Stimulated activated CD8-positive, alpha-beta memory T cell treated with anti-CD3 and anti-CD28 coated beads, Interleukin-2, amount 100 ng/mL, for 1 hour (primary cell): ENCODE measurements at places on chromosomes 2 and 18.

DNA sequence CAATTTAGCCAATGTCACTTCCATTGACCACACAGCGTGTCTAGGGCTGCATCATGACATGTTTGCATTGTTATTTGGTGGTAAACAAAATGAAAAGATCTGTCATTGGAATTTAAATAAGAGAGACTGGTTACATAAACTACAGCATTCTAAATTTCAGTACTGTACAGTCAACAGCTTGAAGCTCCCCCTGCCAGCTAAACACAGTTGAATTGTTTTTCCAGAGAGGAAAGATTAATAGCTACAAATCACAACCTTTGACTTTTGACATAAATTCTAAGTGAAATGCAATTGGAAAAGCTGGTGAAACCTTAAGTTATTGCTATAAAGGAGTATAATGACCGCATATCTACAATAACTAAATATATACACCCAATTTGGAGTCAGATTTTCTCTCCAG, 1600.0 kb upstream of the ACVR2A start:
- no peak for DNase-seq

DNA sequence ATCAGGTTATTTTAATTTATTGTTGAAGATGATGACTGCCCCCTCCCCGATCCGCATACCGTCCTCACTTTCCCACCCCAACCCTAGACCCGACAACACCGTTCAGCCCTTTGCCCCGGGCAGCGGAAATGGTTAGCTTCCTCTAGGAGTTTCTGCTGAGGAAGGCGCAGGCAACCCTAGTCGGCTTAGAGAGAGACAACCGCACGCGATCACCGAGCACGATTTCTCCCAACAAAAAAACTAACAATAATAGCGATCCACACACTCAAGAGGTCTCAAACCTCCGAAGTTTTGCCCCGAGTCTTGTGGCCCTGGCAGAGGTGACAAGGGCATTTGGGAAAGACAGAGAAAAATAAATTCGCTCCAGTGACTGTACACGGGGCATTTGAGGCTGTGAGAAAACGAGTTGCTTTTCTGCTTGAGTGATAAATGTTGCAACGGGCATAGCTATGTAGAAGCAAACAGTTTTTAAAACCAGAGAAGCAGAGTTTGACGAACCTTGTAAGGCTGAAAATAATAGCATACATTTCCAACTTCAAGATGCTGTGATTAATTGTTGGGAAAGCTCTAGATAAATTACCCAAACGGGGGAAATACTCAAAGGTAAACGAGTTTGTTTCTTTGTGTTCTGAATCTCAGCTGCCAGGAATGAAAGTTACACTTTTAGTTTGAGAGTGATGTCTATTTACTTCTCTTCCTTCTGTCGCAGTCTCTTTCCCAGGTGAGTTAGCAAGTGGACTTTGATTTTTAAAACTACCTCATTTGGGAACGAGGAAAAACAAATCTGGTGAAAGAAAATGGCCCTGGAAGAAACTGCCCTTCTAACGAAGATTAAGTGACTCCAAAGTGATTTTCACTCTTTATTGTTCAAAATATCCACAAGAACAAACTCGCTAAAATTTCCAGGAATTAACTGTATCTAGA, 11.0 kb upstream of the SIX3 start:
- DNase-seq = no peak

DNA sequence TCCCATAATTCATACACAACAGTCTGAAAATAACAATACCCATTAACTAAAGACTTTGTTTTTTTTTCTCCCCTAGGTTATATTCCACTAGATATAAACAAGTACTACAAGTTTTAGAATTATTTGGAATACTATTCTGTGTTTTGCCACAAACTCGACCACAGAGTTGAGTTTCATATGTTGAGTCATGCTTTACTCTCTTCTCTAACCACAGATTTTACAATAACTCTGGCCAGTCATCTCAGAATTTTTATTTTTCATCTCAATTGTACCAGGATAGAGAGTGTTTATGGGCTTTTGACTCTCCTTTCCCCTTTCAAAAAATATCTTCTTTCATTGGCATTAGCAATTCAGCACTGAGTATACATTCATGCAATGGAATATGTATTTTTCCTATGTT, 348.7 kb upstream of the GALNT5 start:
- DNase-seq = no peak

DNA sequence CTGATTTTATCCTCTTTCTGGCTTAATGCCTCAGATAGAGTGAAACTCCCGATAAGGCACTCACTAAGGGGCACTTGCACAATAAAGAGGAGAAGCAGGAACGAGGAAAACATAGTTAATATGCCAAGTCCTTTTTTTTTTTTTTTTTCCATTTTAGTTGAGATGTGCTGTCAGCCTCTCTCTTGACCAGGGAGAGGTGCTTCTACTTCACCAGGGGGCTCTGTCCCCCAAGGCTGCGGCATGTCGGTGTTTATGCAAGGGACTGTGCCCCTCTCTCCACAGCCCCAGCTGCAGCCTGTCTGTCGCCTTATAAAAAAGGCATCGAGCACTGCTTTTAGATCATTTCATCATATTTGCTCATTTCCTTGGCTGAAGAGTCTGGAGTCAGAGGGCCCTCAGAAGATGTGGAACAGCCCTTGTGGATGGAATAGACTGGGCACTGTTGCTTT, 178.1 kb downstream of the SLC8A1 start:
- DNase-seq = no peak

GRCh38 chr2:122471753-122472152, 716.3 kb downstream of the TSN start:
- DNase-seq = no peak

GRCh38 chr2:236676136-236676873, 106.7 kb downstream of the ACKR3 start:
- no peak for DNase-seq

- DNase-seq = no peak
These were observed 175.0 kb upstream of the HNRNPA3 start for GRCh38 chr2:177037569-177037968.

DNA sequence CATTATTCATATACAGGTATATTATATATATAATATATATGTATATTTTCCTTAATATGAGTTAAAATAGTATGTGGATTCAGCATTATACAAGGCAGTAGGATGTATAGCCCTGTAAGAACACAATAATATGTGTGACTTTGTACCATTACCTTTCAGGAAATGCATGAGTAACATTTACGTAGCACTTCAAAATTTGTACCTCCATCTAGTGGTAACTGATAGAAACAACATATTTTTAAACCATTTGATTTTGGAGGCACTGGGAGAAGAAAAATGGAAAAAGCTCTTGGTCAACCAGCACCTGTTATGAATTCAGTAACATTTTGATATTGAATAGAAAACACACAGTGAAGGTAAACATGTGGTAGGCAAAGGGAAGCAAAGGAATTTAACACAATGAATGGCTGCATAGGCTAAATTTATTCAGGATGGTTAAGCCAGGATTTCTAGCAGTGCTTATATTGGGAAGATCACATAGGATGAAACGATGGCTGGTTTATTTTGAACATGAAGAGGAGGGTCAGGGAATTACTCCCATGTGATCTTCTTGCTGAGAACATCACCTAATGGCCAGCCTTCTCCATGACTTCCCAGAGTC, 565.5 kb downstream of the CCDC85A start:
- no peak for DNase-seq

- DNase-seq = no peak
These were observed 44.6 kb upstream of the RAPH1 start for GRCh38 chr2:203579730-203580129.

DNA sequence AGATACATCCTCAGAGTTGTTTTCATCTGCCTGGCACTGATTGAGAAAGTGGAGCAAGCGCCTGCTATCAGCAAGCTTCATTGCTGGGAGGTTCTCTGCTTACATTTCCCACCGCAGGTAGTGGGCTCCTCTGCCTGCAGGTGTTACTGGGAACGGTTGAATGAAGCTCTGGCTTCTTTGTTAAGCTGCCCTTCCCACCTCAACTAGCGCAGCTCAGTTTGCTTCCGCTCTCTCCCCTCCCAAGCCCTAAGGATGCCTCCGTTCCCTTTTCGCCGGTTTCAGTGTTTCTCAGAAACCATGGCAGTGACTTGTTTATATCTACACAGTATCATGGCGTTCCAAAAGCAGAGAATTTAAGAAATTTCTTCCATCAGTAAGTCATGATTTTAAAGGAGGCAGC, 72.2 kb upstream of the B3GNT7 start:
- no peak for DNase-seq

DNA sequence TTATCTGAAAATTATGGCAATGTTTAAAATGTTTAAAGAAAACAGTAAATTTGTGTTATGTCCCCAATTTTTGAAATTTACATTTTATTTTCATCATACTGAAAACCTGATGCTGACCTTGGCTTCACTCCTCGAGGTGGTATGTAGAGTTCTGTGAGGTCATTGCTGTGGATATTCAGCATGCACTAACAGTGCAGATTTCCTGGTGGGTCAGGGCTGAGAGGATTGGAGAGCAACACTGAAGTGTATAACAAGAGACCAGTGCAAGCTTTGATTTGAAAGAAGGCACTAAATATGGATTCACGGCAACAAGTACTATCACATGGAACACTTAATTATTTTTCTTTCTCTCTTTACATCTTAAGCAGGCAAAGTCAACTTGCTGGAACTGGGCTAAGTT, 134.1 kb downstream of the SLC8A1 start:
- no peak for DNase-seq

DNA sequence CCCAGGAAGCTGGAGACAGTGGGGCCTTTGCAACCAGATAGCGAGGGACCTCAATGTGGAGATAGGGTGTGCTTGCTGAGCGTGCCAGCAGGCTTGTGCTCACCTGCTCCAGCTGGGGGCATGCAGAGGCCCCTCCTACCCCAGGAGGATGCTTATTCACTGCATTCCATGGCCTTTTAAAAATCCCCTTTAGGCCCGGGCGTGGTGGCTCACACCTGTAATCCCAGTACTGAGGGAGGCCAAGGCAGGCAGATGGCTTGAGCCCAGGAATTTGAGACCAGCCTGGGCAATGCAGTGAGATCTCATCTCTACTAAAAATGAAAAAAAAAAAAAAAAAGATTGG, 54.5 kb downstream of the ODC1 start:
- DNase-seq = no peak

- no peak for DNase-seq
These were observed 121.8 kb downstream of the FHOD3 start for GRCh38 chr18:36419188-36419899.

DNA sequence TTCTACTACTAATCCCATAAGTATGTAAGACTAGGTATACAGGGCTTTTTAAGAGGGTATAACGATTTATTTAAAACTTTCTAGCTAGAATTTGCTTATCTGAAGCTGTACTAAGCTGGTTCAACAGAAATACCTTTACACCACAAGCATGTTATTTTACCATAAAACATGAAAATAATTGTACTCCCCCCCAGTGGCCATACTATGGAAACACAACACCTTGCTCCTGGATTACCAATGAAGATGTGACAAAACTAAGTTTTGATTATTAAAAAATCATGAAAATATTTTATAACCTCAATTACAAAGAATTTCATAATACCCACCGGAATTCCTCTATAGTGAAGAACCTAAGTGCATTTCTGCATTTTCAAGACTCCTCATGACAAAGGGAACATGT, 27.3 kb downstream of the LPIN2 start:
- no peak for DNase-seq

GRCh38 chr2:227592694-227593387, 5.9 kb upstream of the SCYGR2 start:
- no peak for DNase-seq

DNA sequence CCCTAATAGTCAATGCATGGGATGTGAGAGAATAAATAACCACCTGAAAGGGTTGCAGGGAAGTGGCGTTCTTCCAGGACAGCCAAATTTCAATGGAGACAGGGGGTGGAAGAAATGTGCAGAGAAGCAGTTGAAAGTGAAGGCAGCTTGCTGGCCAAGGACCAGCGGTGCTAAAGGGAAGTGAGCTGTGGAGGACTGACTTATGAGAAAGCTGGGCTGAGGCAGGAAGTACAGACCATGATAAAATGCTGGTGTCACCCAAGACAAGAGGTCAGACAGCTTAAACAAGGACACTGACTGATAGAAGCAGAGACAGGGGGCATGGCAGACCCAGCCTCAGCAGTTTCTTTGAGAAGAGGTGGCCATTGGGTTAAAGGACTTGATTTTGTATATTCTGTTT, 106.7 kb downstream of the DTNB start:
- DNase-seq = no peak

- no peak for DNase-seq
These were observed 8.6 kb upstream of the NCOA1 start for GRCh38 chr2:24482251-24482971.

DNA sequence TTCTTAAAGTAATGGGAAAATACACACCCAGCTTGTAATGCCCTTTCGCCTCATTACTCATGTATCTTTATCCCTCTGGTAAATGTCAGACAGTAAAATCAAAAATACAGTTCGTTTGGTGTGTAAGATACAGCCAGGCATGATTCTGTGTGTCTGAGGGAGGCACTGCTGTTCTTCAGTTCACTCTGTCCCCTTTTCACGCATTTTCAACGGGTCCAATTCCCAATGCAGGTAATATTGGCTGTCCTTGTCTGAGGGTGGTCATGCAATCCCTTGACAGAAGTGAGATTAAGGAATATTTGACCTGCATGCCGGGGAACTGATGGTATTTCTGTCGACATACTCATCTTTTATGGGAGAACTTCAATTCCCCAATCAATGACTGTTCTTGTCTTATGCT, 587.2 kb upstream of the NXPH2 start:
- DNase-seq = no peak

- DNase-seq = no peak
These were observed 53.0 kb upstream of the GALNT3 start for GRCh38 chr2:165847001-165847400.

GRCh38 chr18:10055125-10055750, 141.4 kb downstream of the VAPA start:
- no peak for DNase-seq

GRCh38 chr2:159249990-159250715, 36.4 kb downstream of the WDSUB1 start:
- no peak for DNase-seq

DNA sequence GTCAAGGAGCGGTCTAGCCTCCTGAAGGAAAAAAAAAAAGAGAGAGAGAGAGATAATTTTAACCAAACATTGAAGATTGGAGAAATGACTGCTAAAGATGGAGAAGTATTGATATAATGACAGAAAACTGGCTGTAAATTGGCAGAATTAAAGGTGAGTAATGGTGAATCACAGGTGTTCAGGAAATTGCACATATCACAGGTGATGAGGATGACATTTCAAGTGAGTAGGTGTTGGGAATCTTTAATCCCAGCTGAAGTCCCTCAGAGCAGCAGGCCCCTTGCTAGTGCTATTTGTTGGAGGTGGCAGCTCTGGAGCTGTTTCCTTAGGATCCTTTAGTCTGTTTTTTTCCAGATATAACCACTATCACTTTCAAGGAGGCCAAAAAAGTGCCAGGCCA, 678.4 kb upstream of the VRK2 start:
- no peak for DNase-seq

- no peak for DNase-seq
These were observed 288.5 kb downstream of the NAPG start for GRCh38 chr18:10814336-10814735.

DNA sequence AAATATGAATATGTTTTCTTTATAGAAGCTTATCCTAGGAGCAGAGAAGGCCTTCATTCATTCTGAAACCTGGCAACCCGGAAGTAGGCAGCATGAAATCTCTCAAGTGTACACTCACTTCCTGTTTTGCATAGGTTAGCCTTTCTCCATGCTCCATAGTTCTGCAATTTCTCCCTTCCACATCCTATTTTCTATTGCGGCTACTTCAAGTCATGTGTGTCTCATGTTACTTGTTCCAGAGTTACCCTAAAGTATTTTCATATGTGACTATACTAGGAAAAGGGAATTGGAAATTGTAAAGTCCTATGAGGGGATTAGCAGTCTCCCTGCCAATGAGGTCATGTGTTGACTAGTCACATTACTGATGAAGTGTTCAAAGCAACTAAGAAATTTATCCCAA, 320.6 kb downstream of the NCKAP5 start:
- DNase-seq = no peak
